ENCODE measurements at places on chromosomes 7 and 10.

DNA sequence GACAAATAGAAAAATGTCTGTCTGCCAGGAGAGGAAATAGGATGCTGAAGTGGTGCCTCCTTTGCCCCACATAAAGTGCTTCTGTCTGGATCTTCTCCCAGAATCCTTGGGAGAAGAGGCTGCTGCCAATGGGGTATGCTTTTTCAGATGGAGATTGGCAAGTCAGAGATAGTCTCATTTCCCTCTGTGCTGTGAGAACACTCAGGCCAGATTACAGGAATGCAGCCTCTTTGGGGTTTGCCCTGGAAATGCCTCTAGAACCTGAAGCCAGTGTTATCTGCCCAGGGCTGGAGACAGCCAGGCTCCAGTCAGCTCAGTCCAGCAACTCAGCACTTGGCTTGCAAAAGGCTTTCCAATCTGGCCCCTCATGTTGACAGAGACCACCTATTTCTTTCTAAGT is 119.1 kb upstream of the PHYHIPL start:
- DNase-seq: no peak

DNA sequence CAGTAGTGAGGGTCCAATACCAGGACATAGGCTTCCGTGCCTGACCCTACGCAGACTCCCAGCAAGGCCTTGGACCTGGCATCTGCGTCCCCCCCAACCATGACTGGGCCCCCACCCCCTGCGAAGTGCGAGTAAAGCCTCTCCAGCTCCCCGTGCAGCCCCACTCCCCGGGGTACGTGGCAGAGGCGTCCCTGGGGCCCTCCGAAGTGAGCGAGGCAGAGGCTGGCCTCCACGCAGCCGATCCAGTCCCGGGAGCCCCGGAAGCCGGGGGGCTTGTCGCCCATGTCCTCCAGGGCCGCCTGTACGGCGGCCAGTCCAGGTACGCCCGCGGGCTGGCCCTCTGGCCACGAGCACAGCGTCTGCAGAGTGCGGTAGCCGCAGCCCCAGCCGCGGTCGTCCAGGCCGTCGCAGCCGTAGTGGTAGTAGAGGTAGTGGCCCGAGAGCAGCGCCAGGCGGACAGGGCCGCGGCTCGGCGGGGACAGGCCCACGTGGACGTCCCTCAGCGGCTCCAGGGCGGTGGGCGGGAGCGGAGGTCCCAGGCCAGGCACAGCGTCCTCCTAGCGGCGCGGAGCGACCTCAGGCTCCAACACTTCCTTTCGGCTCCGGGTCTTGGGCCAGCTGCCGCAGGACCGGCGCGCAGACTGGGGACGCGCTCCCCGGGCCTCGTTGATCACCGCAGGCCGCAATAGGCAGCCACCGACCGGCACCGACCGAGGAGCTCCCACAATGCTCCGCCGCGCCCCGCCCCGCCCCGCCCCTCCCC is at the start of gene UFSP1:
Gene UFSP1 (minus strand): TSS at position 728 of the 763 bp plus-strand sequence. CDS start 444 bp downstream, at position 284.
- DNase-seq: no peak

DNA sequence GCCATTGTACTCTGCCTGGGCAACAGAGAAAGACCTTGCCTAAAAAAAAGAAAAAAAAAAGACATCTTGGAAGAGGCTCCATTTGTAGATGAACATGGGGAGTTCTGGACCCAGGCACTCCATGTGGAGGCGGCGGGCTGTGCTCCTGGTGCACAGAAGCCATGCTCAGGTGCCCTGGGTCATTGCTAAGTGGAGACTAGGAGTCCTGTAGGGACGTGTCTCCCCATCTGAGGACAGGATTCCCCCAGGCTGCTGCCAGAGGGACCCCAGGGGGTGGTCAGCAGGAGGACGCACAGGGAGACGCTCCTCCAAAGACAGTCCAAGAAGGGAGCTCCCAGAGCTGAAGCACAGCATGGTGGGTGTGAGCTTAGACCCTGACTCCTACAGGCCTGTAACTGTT is 34.3 kb downstream of the SBDS start:
- DNase-seq: no peak

- DNase-seq: no peak
Measured at GRCh38 chr10:130553826-130554225, 417.6 kb downstream of the GLRX3 start.

DNA sequence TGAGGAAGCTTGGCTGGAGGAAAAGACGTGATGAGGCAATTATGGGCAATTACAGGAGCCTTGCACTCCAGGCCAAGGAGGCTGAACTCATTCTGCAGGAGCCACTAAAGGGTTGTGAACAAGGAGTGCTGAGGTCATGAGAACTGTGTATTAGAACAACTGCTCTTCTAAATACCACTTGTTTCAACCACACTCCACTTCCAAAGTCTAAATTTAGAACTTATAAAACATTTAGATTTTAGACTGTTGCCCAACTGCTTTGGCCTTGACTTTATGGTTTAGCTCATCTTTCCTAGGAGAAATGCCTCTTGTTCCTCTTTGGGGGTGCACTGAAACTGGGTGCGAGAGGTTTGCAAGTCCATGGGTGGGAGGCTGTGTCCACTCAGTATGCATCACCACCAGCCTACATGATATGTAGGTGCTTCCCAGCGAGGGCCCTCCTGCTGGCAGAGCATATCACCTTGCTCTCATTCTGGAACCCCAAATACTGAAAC is 199.7 kb upstream of the AOAH start:
- DNase-seq: no peak

DNA sequence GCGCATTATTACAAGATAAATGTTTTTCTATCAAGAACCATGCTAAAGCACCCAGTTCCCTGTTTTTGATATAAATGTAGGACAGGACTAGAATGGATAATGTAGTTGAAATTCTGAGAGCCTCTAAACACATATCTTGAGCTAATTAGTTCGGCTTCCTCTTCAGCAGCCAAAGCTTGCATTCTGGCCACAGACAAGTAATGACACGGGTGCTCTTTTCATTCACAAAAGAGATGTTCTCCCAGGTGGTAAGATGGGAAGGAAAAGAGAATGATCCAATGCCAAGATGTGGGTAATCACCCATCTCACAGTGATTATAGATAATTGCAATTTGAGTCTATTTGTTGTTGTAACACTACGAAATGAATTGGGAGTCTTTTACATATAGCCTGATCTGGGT is 246.5 kb downstream of the KIAA1217 start:
- DNase-seq: no peak

DNA sequence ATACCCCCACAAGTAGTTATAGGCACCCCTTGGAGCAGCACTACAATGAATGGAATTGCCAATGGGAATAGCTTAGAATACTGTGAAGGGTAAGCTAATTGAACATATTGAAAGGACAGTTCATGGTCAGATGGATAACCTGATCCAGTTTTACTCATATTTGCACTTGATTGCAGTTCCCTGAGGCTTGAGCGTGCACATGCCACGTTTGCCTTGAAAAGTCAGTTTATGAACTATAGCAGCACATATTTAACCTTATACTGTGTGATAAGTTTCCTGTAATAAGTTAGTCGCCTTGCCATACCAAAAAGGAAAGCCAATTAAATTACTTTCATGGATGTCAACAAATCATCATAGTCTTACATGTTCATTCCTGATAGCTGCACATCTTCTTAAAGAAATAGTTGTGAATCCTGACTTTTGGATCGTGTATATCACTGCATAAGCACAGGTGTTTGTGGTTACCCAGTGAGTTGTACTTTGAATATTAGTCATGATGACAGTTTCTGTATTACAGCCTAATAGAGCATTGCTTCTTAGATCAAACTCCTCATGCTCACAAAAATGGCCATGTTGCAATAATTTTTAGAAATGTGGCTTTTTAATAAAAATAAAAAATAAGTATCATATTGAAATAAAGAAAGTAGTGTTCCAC is 21.6 kb downstream of the DNTT start:
- DNase-seq: no peak

DNA sequence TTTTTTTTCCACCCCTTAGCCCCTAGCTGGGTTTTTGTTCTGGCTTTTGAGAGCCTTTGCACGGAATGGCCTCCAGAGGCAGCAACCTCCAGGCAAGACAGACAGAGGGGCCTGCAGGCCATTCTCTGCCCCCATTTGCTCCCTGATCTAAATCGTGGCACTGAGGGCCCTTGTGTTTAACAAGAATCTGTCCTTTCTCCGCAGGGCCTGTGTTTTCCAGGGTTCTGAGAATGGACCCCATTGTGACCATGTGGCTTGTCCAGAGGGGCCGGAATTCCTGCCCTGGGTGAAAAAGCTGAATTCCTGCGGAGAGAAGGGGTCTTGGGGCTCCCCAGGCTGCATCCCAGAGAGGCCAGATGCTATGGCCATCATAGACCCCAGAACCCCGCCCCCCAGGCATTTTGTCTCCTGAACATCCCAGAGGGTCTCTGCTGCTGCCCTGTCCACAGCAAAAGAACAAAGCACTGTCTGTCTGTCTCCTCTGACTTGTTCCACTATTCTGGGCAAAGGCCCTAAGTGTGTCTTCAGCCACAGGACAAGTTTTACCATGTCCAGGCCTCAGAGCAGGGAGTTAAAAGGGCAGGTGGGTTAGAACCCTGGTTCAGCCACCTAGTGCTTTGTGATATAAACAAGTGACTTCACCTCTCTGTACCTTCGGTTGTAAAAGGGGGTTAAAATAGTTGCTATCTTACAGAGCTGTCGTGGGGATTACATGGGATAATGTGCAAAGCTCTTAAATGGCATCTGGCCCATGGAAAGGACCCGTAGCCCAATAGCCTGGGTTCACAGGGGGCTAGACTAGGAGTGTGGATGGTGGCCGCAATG is 155.6 kb downstream of the SH3PXD2A start:
- DNase-seq: no peak

- no peak for DNase-seq
Measured at GRCh38 chr10:3525832-3526449, 259.1 kb downstream of the KLF6 start.

GRCh38 chr10:129972966-129973673 is 9.0 kb upstream of the EBF3 start:
- no peak for DNase-seq

- no peak for DNase-seq
Measured at GRCh38 chr10:131219584-131219886, 92.0 kb downstream of the TCERG1L start.

DNA sequence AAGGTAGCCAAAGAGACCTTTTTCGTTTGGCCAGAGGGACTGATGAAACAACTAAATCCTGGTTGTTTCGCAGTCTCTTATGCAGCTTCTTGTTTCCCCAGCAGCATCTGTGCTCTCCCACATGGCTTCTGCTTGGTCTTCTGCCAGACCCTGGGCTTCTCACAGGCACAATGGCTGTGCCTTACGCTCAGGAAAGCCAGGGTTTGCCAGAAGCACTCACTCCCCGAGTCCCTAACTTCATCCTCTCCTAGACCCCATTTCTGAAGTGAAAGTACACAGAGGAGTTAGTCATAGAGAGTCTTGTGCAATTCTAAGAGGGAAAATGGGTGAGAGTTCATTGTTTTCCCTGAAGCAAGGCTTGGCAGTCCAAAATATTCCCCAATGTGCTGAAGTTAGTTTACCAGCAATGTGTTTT is 121.7 kb downstream of the EVX1 start:
- no peak for DNase-seq

- no peak for DNase-seq
Measured at GRCh38 chr10:16777473-16778370, 39.5 kb downstream of the RSU1 start.

DNA sequence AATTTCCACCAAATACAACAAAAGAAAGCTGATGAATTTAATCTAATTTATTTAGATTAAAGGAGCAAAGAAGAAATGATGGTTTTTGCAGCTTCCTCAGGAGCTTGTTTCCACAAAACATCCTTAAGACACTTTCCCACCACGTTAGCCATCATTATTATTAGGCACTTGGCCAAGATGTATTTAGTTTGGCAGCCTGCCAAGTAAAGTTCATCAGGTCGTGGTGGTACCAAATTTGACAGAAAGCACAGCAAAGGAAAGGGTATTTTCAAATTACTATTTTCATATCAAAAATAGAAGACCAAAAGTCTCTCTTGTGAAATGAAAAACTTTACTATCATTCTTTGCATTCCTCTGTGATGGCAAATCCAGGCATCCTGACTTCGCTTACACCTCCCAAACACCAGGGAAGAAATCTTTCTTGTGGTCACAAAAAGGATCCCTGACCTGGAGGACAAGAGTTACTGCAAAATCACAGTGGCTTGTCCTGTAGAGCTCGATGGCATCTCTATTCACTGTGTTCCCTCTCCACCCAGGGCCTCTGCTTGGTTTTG is 123.1 kb upstream of the INHBA start:
- no peak for DNase-seq

DNA sequence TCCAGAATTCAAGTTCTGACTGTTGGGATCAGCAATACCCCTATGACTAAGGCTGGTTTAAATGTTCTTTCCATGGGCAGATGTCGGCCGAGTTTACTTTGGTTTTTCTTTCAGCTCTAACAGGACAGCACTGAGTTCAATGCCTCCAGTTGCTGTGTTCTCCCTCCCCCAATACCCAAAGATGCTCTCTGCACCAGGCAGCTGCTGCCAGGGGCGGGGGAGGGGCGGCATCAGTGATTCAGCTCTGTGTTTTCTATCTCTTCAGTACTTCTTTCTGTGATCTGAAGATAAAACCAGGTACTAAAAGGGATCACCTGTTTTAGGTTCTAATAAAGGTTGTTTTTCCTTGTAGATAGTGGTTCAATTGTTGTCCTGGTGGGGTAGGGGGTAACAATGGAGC is 576.7 kb upstream of the POT1 start:
- DNase-seq: no peak

GRCh38 chr10:43685744-43686143 is 37.1 kb upstream of the ZNF32 start:
- no peak for DNase-seq

DNA sequence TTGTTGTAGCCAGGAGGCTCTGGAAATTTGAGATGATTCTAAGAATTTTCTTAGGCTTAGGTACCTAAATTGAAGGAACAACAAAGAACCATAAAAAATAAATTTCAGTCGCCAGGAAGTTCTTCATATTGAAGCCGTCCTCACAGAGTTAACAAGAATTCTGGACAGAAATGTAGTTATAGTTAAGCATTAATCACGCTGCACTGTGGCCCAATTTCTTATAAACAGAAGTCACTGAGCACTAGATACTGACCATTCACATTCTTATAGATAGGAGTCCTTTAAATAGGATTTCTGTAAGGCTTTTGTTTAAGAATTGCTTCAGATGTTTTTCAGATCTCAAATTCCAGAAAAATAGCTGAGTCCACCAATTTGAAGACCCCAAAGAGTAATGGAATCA is 256.2 kb upstream of the PITRM1 start:
- no peak for DNase-seq

DNA sequence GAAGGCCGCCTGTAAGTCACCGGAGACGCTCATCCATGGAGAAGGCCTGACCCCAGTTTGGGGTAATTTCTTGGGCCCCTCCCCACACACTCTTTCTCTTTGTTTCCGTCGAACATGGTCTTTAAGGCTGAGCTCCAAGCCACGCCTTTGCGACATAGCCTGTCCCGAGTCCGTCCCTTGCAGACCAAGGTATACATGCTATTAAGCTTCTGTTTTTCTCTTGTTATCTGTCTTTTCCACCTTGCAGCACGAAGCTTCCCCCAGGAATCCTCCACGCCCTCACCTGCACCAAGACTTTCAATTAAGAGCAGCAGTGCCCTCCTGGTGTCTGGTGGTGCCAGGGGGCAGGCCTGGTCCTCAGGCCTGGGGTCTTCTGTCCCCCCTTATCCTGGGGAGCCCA is 4.2 kb upstream of the FAM20C start:
- DNase-seq: no peak

GRCh38 chr7:120615703-120616102 is 242.2 kb downstream of the TSPAN12 start:
- no peak for DNase-seq
